Cortex of kidney (tissue), 1 donor: ENCODE measurements at places on chromosomes 2 and 18.

- DNase-seq: no peak
These were observed 76.1 kb upstream of the TXNDC2 start for GRCh38 chr18:9809697-9810096.

DNA sequence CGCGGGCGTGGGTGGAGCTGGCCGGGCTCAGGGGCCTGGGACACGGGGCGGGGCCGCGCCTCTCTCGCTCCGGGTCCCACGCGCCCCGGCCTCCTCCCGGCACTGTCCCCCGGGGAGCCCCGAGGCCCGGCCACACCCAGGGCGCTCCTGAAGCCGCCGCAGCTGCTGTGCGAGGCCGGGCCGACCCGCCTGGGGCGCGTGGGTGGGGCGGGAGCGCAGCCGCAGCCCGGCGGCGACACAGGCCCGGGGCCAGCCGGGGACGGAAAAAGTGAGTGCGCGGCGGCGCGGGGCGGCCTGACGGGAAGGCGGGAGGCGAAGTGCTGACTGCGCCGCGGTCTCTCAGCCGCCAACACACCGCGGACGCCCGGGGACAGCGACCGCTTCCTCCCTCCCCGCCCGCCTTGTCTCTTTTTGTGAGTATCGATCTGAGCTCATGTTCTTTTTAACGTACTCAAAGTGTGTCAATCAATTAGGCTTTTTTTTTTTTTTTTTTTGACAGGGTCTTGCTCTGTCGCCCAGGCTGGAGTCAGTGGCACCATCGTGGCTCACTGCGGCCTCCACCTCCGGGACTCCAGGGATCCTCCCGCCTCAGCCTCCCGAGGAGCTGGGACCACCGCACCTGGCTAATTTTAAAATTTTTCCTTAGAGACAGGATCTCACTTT is 14.5 kb downstream of the PDCD1 start:
- DNase-seq: no peak

- DNase-seq: no peak
These were observed 18.7 kb upstream of the DUSP2 start for GRCh38 chr2:96163768-96164429.

DNA sequence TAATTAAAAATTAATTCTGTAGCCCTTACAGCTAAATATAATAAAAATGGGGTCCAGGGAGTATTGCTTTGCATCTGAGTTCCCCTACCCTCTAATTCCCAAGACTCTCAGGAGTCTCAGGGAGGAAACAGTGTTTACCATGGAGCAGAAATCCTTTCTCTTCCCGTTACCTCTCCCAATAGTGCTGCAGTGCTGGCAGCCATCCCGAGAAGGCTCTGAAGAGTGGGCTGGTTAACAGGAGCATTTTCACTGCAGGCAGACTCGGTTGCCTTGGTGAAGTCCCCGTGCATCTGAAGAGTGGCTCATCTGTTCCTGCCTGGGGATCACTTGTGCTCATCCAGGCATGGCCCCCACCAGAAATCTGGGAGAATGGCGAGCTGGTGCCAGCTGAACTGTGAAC is 41.8 kb upstream of the TMEM178A start:
- DNase-seq: no peak

DNA sequence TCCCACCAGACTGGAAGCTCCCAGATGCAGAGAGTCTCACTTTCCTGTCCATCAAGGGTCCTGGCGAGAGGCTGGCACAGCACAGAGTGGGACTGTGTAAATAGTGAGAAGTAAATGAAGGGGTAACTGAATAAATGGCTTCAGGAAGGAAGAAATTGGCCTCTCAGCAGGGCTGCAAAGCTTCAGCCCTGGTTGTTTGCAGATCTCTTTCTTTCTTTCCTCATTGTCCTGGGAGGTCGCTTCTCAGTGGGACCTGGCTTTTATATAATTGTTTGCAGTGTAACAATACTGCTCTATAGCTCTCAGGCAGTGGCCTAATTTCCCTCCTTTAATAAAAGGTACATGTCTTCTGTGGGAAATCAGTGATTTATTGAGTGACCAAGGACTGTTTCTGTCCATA is 74.9 kb upstream of the GPR45 start:
- no peak for DNase-seq

GRCh38 chr2:223937535-223937934 is 7.6 kb downstream of the WDFY1 start:
- no peak for DNase-seq

- no peak for DNase-seq
These were observed 404.1 kb downstream of the ZEB2 start for GRCh38 chr2:144115739-144116291.

- DNase-seq: no peak
These were observed 12.2 kb downstream of the RETSAT start for GRCh38 chr2:85342156-85342555.

- no peak for DNase-seq
These were observed 885 bp upstream of the DSEL start for GRCh38 chr18:67517444-67517765.

GRCh38 chr18:65227970-65228369 is 522.8 kb upstream of the CDH7 start:
- no peak for DNase-seq

- DNase-seq: no peak
These were observed 25.4 kb downstream of the CAPN14 start for GRCh38 chr2:31191931-31192330.

DNA sequence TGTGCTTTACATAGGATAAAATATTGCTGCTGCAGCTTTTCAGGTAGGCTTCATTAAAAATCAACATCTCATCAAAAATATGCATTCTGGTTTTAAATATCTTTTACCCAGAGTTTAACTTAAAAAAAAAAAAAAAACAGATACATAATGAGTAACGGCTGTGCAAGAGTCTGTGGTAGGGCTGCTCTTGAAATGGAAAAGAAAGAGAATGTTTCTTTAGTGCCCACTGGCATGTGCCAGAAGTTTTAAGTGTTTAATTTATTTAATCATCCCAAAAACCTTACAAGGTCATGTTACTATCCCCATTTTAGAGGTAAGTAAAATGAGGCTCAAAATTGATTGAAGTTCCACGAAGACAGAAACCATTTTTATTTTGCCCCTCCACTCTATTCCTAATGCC is 92.1 kb downstream of the SLC8A1 start:
- DNase-seq: no peak

DNA sequence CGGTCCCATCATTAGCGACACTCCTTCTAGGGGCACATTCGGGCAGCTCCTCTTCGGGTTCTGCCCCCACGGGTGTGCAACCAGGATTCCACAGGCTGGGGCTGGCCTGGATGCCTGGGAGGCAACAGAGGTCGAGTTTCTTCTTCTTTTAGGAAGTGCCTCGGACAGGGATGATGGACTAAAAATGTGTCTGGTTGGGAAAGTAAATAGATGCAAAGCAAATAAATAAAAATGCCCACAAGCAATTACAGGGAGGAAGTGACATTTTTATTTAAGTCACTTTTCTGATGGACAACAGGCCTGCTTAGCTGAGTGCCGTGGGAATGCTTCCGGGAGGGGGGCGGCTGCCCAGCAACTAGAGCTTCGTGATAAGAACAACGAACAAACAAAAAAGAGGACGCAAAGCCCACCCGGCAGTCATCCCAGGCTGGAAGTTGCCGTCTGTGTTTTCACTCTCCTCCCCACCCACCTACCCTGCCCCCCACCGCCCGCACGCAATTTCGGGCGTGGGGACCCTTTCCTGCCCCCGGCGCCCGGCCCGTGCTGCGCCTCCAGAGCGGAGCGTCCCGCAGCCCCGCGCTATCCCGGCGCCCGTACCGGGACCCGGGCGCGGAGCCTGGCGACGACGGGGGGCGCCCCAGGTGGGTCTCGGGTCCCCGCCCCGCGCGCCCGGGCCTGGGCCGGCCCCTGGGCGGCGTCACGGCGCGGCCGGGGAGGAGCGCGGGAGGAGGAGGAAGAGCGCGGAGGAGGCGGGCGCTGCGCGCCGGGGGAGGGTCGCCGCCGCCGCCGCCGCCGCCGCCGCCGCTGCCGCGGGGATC is 412 bp upstream of the NCK2 start:
- DNase-seq: no peak

DNA sequence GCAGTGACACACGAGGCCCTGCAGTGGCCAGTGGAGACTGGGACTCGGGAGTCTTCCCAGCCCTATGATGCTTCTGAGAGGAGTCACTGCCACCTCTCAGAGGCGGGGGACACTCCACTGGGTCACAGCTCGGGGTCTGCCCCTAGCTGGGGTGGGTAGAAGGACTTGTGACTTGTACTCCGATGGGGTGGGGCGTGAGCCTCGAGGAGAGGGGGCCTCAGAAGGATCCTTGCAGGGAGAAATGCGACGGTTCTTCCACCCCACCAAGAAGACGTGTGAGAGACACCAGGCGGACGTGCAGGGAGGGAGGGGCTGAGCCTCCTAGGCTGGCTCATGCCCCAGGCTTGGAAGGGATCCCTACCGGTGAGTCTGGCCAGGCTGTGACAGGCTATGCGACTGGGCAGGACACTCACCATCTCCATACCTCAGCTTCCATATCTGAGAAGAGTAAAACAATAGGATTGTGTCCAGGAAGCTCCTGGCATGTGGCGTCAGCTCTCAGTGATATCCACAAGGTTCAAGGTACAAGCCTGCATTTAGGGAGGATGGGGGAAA is 11.1 kb upstream of the OTOS start:
- DNase-seq: no peak

- no peak for DNase-seq
These were observed 299.4 kb downstream of the AGAP1 start for GRCh38 chr2:235793163-235793752.

GRCh38 chr2:231525248-231526163 is 4.7 kb downstream of the NMUR1 start:
- DNase-seq: no peak

DNA sequence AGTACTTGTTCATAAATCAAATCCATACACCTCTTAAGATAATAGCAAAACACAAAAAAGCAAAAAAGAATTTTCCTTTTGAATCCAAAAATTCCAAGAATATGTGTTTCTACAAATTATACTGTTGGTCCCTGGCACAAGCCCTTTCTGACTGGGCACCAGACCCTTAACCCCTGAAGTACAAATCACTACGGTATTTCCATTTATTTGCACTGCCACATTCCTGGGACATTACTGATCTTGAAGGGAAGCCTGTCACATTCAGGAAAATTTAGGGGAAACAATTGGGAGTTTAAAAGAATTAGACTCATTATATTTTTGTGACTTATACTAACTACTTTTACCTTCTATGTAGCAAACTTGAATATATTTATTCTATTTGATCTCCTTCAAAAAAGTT is 98.8 kb downstream of the ZNF521 start:
- no peak for DNase-seq

GRCh38 chr2:97928591-97928990 is 67.2 kb downstream of the TMEM131 start:
- no peak for DNase-seq

GRCh38 chr2:214960677-214961076 is 151.2 kb upstream of the BARD1 start:
- DNase-seq: no peak

DNA sequence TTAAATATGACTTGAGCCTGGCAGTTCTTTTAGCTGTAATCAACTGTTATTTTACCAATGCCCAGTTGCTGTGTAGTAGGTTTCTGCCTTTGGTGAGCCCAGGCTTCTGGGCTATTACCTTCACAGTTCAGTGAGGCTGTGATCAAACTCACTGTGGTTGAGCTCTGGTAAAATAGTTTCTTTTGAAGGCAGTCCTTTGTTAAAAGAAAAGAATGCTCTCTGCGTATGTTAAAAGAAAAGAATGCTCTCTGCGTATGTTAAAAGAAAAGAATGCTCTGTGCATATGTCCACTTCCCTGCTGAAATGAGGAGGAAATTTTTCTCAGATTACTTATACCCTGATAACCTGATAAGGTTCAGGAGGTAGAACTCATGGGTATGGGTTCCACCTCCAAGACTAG is 244.3 kb downstream of the RNF144A start:
- no peak for DNase-seq

DNA sequence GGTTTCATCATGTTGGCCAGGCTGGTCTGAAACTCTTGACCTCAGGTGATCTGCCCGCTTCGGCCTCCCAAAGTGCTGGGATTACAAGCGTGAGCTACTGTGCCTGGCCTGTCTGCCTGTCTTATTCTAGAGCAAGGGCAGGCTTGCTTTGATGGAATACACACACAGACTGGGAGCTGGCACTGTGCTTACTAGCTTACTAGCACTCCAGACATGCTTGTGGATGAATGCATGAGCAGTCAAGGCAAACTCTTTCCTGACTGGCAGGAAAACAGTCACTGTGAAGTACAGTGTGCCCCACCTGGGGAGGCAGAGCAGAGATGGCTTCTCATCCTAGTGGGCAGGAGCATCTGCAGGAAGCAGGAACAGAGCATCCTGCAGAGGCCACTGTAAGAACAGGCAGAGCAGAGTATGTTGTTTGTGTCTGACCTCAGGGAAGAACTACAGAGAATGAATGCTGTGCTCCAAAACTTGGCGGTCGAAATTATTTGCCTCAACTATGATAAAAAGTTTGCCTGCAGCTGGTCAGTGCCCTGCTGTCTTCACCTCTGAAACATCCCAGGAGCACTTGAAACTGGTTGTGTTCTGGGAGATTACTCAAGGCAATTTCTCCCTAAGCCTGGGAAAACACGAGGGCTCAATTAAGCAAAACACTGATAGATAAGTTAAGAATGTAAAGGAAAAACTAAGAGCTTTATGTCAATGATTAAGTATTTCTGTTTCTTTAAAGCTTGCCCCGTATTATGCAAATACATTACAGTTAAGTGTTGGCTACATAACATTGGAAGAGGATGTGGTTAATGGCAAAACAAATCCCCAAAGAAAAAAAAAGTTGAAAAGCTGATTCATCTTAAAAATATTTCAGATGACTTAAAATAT is 102.4 kb downstream of the VAPA start:
- no peak for DNase-seq

DNA sequence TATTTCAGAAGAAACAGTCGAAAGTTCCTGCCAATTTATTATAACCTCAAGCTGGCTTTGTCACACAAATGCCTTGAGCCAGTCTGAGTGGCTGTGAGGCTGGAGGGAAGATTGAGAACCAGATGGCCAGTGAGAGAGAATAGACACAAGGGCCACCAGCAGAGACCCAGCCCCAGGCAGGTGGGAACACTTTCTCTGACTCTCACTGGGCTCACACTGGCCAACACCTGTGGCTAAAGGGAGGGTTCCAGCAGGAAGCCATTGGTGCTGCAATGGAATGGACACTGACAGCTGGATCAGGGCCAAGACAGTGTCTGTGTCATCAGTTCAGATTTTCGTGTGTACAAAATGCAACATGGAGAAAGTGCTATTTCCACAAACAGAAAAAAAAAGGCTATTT is 29.9 kb downstream of the LOXHD1 start:
- DNase-seq: no peak

DNA sequence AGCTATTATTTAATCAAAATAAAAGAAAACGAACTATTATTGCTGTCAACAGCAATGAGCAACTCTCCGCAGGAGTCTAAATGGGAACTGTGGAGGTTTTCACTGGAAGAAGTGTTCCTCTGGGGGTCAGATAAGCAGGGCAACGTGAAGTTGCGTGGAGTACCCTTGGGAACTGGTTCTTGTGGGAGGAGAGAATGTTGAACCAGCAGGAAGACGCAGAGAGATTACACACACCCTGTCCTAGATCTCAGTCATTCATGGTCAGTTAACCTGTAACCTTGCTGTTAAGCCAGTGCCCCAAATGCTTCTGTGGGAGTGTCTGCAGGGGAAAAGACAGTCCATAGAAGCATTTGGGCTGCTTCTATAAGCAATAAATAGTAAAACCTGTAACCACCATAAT is 20.4 kb upstream of the CABLES1 start:
- no peak for DNase-seq
